ENCODE measurements at places on chromosomes 5 and 9.

GRCh38 chr9:119792242-119792641 is 423.0 kb upstream of the BRINP1 start:
- DNase-seq, result no peak

- no peak for DNase-seq
These were observed 1.1 kb upstream of the SEMA4D start for GRCh38 chr9:89498852-89499480.

- no peak for DNase-seq
These were observed 729 bp upstream of the TMEM38B start for GRCh38 chr9:105693435-105694189.

DNA sequence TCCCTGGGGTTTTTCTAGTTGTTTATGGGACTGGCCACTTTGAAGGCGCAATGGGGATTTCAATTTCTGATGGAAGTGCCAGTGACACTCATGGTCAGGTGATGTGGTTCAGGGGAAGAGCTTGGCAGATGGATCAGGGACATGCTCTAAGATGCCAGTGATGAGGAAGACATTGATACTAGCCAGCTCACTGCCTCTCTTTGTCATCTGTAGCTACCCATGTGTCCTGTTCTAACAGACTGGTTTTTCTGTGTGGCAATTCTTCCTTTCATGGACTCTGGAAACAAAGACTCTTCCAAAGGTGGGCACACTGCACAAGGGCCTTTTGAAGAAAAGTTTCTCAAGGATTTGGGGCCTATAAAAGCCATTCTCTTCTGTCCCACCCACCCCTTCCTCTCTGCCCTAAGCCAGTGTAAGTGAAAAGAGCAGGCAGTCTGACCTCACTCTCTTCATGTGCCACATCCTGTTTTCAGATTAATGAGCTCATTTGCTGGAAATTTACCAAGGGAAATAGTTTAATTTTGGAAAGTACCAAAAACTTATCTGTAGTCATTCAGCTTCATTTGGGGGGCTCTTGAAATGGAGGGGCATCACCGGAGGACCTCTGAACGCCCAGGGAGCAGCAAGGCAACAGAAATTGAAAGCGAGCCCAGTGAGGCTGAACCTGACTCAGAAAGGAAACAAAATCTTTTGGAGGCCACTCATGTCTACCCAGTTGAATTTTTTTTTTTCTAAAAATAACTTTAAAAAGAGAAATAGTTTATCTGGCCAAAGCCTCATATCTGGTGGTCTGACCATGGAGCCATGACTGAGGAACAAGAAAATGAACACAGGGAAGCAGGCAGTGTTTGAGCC is 4.9 kb upstream of the TRAF1 start:
- DNase-seq, result peak; percentile 70

GRCh38 chr9:32986971-32987370 is 14.5 kb downstream of the APTX start:
- no peak for DNase-seq

DNA sequence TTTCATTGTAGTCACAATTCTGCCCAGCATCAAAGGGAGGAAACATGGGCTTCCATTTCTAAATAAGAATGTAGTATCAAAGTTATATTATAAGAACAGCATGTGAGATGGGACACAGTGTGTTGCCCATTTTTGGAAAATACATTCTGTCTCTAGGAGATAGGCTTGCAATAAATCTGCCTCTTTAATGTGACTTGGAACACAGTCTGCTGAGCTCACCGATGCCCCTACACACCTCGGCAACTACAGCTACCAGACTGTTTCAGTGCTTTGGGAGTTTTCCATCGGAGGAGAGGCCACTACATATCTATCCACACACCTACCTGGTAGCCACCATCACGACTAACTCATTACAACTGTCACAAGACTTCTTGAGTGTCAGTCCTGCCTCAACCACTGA is 18.9 kb upstream of the FCHO2 start:
- no peak for DNase-seq

DNA sequence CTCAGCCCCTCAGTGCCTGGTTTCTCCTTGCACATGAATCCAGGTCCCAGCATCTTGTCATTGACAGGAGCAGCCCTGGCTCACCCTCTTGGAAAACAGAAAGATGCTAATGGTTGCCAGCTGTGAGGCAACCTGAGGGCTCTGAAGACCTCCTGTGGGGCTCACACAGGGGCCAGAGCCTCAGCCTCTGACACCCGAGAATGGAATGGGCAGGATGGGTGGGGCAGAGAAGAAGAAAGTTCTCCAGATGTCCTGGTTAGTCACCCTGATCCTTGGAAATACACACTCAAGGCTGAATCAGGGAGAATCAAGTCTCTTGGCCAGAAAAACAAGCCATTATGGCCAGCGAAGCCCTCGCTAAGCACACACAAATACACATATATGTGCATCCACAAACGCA is 32.3 kb upstream of the SPATA31E1 start:
- DNase-seq, result no peak

DNA sequence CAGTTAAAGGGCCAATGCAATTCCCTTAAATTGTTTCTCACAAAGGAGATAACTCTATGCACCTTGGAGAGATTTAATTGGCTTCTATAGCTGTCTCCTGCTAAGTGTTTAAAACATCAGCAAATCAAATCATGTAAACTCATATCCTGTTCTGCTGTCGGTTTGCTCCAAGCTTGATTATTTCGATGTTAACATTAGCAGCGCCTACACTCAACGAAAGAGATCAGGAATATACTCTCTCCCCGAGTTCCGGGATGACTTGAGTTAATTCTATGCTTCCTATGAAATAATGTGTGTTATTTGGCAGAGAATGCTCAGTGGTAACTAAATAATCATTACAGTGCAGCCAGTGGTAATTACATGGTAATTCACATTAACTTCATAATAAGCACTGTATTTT is 338.6 kb downstream of the EBF1 start:
- DNase-seq, result no peak

- DNase-seq, result no peak
These were observed 542.3 kb downstream of the PDE4D start for GRCh38 chr5:59351076-59351794.

GRCh38 chr9:101995231-101995630 is 256.8 kb upstream of the GRIN3A start:
- no peak for DNase-seq

DNA sequence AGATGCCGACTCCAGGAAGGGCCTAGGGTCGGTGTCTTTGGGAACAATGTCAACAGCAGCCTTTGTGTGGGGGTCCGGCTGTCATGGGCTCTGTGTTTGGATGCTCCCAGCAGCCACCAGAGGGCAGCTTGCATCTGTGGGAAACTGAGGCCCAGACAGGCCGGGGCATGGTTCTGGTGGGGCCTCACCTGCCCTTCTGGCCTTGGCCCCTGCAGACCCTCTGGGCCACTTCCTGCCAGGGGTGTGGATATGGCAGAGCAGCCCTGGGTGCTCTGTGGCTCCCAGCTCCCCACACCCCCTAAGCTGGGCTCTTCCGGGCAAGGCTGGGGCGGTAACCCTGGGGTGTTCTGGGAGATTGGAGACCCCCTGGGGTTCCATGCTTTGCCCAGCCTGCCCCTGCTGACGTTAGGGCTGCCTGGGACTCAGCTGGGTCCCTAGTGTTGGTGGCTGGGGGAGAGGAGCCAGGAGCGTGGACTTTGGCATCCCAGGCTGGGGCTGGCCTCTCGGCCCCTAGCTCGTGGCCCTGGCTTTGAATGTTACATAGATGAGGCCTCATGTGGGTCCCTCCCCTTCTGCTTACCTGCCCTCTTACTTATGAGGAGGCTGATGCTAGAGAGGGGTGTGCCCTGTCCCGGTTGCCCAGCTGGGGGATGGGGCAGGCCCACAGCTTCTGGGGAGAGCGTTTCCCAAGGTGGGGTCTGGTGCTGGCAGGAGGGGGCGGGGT is 38.3 kb downstream of the RXRA start:
- no peak for DNase-seq

DNA sequence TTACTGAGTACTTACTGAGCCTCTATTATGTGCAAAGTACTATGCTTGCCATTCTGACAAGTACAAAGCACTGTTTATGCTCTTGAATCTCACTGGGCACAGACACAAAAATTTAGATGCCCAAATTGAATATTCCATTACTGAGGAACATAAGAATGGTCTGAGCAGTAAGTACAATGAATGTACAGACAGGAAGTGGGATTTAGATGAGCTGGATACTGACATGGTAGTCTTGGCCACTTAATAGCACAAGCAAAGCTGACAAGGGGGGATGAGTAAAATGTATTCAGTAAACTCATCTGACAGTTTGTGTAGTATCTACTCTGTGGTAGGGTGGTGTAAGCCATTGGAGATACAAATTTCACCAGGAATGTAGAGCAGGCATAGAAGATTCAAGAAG is 132.4 kb downstream of the EFNA5 start:
- DNase-seq, result no peak

DNA sequence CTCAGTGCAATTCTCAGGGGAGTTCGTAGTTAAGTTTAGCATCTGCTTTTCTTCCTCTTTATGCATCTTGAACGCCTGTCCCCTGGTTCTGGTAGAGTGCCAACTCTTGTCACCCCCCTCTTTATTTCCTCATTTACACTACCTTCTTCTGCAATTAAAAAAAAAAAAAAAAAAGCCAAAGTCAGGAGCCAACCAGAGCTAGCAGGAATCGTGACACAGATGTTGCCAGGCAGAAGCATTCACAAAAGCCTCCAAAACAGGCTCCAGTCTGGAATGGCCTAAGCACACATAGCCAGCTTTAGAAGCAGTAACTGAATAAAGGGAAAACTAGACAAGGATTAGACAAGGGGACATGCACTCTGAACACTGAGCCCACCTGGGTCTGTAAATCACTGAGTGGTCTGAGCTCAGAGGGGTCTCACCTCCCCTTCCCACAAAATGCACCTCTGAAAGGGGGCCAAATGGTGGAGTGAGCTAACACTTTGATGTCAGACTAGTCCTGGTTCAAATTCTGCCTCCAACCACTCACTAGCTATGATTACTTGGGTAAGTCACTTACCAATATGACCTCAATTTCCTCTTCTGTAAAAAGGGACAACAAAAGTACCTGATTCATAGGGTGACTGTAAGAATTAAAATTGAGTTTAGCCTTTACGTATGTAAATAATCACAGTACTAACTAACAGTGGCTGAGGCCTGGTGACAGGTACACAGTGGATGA is 2.0 kb downstream of the CD74 start:
- peak; percentile 42 for DNase-seq

DNA sequence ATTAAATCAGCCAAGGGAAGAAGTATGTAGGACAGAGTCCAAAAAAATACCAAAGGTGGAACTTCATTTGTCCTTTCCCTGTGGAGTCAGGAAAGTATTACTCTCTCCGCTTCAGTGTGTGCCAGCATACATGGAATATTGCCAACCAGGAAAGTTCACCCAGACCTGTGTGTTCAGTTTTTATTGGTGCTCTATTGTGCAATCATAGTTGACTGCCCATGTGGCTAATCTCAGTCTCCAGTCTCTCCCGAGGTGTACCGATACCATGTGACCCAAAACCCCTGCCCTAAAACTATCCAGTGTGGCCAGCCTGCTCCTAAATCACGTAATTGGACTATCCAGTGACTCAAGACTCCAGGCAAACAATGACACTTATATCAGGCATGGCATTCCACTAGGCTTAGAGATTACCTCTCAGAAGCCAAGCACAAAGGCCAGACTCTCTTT is 38.8 kb downstream of the NFX1 start:
- no peak for DNase-seq

- DNase-seq, result peak; percentile 66
These were observed 74.0 kb downstream of the UBAP1 start for GRCh38 chr9:34252670-34253459.

DNA sequence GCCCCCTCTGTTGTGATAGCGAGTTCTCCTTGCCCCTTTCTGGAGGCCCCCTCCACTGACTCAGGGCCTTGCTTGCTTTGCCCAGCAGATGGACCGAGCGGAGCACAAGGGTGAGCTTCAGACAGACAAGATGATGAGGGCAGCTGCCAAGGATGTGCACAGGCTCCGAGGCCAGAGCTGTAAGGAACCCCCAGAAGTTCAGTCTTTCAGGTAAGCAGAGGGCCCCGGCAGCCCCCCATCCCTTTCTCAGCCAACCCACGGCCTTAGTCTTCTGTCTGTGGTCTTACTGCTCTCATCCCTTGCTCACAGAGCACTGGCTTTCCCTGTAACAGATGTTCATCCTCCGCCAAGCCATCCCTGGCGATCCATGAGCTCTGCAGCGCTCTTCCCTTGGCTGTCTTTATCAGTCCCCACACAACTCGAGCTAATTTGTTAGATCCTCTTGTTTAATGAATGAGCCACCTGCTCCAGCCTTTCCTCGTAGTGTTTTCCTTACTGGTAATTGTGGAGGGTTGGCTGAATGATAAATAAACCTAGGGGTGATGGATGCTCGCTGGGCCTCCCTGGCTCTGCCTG is 18.4 kb upstream of the RARS1 start:
- no peak for DNase-seq

- no peak for DNase-seq
These were observed 256.8 kb downstream of the ROR2 start for GRCh38 chr9:91693226-91693625.

- DNase-seq, result no peak
These were observed 113.3 kb downstream of the PPP2R2B start for GRCh38 chr5:146765089-146765832.

DNA sequence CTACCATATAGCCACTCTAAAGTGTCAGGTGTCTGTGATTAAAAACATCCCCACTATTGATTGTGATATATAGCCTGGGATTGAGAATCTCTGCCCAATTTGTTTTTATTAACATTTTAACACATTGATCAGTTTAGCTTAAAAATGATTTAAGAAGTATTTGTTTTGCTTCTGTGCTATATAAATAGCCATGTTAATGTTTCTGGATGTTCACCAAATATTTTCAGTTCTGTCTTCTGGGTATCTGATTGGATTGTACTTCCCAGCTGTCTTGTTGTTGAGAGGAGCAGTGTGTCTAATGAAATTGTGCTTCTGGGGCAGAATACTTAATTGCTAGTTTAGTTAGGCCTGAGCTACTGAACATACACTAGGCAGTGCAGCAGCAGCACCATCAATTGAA is 126.6 kb upstream of the TUSC1 start:
- DNase-seq, result no peak

GRCh38 chr9:136501686-136502085 is 18.8 kb upstream of the SEC16A start:
- no peak for DNase-seq

DNA sequence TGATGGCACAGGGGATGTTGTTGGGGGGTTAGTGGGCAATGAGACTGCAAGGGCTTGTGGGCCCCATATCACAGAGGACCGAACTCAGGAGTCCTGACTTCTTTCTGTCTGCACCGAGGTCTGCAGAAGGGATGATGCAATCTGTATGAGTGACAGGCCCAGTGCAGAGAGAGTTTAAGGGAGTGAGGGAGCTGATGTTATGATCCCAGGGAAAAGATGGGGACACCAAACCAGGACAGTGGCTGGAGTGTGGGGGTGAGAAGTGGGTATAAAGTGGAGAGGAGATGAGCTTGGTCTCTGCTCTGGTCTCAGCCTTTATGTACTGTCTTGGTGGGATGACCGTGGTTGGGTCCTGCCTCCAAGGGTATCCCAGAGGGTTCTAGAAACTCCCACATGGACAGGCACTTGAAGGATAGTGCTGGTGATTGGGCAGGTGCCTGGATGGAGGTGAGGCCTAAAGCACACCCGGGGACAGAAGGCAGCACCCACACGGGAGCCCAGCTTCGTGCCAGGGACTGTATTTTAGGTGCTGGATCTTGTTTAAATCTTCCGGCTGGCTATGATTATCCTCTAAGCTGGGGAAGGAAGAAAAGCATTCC is 21.9 kb downstream of the GSN start:
- DNase-seq, result no peak

GRCh38 chr5:172881691-172882370 is 47.8 kb downstream of the ERGIC1 start:
- no peak for DNase-seq

GRCh38 chr5:132475987-132476875 is 14.3 kb downstream of the IRF1 start:
- DNase-seq, result no peak

- no peak for DNase-seq
These were observed 400 bp downstream of the KDM4C start for GRCh38 chr9:6758248-6758497.

- no peak for DNase-seq
These were observed 48.4 kb upstream of the EPB41L4B start for GRCh38 chr9:109369285-109369684.
